CD4-positive, alpha-beta T cell treated with Interleukin-1 beta for 1 hour (primary cell): ENCODE measurements at places on chromosomes 12 and 14.

DNA sequence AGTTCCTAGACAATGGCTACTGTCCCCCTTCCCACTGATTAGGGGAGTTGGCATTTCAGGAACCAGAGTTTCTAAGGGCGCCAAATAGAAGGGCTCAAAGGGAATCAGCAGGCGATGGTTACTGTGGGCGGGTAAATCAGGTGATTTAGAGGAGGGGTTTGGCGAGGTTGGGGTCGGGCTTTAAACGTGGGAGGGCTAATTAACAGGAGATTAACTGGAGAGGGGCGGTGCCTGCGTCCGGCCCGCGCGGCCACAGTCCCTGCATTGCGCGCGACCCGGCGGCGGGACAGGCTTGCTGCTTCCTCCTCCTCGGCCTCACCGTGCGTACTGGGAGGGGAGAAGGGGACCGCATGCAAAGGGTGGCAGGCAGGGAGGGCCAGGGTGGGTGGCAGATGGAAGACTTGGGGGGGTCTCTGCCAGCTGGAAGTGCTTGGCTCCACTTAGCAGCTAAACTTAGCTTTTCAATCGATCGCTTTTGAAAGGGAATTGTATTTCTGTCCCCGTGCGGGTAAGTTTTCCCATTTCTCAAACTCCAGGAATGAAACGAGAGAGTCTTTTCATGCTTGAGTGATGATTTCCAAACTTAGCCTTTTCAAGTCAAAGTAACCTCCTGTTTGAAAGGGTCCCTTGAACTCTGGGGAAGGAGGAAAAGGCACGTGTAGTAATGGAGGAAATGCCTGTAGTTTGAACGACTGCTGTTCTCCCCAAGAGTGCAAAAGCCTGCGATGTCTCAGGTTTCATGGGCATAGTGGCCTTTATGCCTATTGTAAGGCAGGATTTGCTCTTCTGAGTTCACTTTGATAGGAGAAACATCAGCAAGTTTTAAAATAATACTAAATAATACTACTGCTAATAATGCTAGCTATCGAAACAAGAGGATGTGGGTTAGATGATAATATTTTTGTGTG, at the start of gene MGST1:
MGST1 (plus strand) TSS at position 255 of the 908 bp plus-strand sequence. CDS start 6,608 bp downstream, outside the sequence.
- DNase-seq: peak; percentile 8

GRCh38 chr12:58887068-58887467, 33.2 kb downstream of the LRIG3 start:
- DNase-seq: no peak

GRCh38 chr12:83005534-83006197, 319.0 kb downstream of the TMTC2 start:
- no peak for DNase-seq

DNA sequence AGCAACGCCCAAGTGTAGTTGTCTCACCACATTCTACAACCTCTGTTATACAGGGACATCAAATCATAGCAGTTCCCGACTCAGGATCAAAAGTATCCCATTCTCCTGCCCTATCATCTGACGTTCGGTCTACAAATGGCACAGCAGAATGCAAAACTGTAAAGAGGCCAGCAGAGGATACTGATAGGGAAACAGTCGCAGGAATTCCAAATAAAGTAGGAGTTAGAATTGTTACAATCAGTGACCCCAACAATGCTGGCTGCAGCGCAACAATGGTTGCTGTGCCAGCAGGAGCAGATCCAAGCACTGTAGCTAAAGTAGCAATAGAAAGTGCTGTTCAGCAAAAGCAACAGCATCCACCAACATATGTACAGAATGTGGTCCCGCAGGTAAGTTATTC, 123.0 kb downstream of the ARID2 start:
- DNase-seq: no peak

- DNase-seq: no peak
Observed at GRCh38 chr12:132045751-132046150, 96.0 kb downstream of the EP400 start.

GRCh38 chr12:125081427-125081826, 16.2 kb downstream of the AACS start:
- no peak for DNase-seq

DNA sequence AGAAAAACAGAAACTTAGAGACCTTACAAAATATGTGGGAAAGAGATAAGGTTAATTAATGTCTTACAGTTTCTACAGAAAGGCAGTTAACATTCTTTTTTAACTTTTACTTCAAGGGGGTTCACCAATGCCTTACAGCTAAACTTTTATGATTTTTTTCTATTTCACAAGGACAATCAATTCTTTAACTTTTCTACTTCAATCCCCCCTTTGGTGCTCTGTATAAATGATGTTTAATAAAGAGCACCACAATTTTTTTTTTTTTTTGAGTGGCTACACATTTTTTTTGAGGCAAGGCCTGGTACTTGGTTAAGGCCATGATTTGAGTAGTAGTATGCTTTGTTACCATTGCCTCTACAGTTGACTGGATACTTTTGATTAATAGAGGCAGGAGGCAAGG, 279.6 kb downstream of the PRKD1 start:
- no peak for DNase-seq

GRCh38 chr12:47321436-47321835, 241.7 kb upstream of the AMIGO2 start:
- DNase-seq: no peak

DNA sequence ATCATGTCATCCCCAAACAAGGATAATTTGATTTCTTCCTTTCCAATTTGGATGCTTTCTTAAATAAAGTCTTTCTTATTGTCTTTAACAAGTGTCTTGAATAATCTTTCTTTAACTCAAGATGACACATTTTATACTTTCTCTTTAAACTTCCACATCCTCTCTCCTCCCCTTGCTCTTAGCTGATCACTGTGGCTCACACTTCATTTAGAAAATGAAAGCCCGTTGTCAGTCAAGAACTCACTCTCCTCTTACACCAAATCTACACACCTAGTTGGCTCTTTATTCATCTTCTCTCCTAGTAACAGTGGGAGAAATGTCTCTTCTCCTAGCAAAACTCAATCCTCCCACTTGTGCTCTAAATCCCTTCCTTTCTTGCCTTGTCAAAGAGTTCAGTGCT, 10.4 kb upstream of the RMST start:
- no peak for DNase-seq

DNA sequence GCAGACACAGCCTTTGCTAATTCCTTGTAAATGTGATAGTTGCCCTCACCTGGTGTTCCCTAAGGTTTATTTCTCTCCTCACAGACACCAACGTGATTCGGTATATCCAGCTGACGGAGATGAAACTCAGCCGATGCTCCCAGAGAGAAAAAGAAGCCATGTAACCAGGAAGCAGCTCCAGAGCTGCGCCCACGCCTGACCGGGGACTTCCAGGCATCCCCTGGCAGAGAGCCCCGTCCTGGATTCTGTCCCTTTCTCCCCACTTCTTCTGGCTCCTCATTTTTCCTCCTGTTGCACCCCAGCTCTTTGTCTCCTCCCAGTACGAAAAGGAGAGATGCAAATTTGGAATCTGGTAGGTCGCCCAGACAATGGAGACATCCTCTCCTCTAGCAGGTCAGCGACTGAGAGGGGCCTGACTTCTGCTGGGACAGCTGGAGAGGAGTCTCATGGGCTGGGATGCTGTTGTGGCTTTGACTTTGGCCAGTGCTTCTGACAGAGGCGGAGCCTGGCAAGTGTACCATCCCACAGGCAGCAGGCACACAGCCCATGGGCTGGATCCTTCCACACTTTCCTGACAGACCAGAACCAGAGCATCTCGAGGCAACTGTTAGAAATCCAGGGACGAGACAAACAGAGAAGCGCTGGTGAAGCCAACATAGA, 29.4 kb downstream of the TTC9 start:
- DNase-seq: no peak

- peak; percentile 30 for DNase-seq
Observed at GRCh38 chr12:643475-644302, 19.6 kb downstream of the NINJ2 start.
